EH (cell line): ENCODE measurements at places on chromosomes 11 and 22.

DNA sequence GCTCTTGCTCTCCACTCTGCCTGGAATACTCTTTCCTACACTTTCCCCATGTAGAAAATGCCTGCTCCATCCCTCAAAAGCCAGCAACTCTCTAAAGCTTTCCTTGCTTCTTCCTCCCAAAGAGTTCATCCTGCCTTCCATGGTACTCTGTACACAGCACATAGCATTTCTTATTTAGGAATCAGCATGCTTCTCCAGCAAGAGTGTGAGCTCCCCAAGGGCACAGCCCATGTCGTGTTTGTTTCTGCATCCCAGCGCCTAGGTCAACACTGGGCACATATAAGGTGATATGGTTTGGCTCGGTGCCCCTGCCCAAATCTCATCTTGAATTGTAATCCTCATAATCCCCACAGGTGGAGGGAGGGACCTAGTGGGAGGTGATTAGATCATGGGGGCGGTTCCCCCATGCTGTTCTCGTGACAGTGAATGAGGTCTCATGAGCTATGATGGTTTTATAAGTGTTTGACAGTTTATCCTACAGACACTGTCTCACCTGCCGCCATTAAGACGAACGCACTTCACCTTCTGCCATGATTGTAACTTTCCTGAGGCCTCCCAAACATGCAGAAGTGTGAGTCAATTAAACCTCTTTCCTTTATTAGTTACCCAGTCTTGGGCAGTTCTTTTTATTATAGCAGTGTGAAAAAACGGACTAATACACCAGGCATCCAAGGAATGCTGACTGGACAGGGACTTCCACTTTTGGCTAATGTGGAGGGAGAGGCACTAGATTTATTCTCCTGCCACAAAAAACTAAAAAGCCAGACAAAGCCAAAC, 8.2 kb downstream of the VPS37C start:
- peak; percentile 90 for DNase-seq

GRCh38 chr11:120188371-120188770, 22.5 kb upstream of the OAF start:
- DNase-seq: no peak

GRCh38 chr11:93368022-93368421, 37.5 kb downstream of the DEUP1 start:
- DNase-seq: no peak

GRCh38 chr11:116857936-116858335, 20.5 kb upstream of the APOA1 start:
- DNase-seq: peak; percentile 30

DNA sequence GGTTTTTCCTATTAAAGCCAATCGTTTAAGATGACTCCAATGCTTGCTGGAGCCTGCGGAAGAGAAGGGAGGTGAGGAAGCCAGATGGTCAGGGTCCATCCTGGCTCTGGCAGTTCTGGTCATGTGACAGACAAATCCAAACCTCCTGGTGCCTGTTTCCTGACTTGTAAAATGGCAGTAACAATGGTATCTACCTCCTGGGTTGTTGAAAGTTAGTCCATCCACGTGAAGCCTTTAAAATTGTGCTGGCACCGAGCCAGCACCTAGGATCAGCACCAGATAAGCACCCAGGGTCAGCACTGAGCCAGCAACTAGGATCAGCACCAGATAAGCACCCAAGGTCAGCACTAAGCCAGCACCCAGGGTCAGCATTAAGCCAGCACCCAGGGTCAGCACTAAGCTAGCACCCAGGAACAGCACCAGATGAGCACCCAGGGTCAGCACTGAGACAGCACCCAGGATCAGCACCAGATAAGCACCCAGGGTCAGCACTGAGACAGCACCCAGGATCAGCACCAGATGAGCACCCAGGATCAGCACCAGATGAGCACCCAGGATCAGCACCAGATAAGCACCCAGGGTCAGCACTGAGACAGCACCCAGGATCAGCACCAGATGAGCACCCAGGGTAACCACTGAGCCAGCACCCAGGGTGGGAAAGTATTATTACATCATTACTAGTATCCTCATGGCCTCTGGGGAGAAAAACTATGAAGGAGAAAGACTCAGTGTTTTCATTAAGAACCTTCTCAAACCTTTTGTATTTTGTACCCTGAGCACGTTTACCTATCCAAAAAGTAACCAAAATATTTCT, 17.2 kb downstream of the KIAA0930 start:
- DNase-seq: no peak

DNA sequence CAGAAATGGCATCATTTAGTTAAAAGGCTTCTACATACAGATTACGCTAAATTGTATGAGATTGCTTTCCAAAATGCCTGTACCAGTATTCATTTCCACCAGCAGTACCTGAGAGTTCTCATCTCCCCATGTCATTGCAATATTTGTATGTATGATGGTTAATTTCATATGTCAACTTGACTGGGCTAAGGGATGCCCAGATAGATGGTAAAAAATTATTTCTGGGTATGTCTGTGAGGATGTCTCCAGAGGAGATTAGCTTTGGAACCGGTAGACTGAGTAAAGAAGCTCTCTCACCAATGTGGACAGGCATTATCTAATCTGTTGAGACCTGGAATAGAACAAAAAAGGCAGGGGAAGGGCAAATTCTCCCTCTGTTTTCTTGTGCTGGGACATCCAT, 6.9 kb downstream of the ADM start:
- DNase-seq: no peak

DNA sequence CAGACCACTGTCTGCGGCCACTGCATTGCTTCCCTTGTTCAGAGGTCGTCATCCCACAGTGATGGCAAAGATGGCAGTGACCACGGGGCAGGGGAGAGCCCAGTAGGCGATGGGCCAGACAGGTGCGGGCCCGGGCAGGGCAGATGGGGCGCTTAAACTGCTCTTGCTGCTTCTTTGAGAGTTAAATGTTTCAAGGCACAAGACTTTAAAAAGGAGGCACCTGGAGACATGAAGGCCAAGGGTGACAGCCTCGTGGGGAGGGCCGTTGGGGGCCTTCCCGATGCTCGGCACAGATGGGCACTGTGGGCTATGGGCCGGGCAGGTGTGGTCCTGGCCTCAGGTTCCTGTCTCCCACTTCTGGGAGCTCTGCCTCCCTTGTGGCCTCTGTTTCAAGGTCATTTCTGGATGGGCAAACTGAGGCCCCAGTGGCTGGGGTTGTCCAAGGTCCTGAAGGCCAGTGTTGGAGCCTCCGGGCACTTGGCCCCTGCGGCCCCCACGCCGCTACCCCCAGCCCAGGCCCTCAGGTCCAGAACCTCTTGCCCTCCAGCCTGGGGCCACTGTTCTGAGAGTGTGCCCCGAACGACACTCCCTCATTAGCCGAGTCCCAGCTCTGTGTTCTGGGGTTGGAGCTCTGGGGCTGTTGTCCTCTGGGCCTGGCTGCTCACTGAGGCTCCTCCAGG, 16.9 kb upstream of the CCDC188 start:
- DNase-seq: no peak

DNA sequence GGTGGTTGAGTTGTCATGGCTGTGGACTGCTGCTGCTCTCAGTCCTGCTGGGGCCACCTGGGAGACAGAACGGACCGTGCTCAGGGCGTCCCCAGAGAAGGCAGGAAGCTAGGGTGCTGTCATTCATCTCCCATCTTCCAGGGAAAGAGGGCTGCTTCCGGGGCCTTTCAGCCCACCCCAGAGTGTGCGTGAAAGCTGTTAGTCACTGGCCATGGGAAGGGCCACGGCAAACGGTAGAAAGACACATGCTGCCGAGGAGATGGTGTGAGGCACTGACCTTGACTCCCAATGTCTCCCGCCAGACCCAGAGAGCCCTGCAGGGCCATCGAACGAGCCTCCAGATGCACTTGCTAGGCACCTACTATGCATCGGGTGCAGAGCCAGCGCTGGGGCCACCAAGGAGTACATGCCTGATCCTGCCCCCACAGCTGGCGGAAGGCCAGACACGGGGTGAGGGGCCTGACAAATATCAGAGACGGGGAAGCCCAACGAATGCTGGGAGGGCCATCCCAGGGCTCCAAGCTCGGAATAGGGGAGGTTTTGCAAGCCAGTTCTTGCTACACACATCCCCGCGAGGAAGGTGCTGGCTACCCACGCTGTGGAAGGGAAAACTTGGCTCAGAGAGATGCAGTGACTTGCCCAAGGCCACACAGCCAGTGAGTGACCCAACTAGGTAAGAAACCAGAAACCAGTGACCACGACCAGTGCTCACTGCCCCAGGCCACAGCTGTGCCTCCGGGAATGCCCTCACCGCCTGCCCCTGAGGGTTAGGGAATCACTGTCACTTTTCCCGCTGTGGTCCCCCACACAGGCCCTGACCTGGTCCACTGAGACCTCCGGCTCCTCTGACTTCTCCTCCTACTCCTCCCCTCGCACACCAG, 10.1 kb downstream of the RAC2 start:
- peak; percentile 17 for DNase-seq

DNA sequence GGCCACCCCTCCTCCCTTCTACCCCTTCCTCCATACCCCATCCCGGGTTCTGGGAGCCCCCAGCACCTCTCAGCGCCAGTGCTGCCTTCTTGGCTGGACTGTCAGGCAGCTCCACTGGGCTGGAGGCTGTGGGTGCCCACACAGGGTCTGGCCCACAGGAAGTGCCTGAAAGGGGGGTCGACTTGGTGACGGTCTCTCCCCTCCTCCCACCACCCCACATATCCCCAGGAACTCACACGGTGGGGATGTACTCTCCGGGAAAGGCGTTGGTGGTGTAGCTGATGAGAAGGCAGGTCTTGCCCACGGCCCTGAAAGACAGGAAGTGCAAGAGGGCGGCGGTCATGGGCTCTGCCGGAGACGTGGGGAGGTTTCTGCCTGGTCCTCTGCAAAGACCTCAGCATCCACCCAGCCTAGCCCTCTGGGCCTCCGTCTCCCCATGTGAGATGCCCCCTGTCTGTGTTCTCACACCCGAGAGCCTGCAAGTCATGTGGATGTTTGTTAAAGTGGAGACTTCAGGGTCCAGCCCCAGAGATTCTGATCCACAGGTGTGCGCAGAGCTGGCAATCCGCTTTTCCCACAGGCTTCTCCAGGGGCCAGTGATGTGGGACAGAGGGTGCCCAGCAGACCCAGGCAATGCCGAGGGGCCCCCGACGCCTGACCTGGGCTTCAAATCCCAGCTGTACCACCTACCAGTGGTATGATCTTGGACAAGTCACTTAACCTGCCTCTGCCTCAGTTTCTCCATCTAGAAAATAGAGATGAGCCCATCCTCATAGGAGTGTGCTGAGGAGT, 2.5 kb downstream of the RAC2 start:
- no peak for DNase-seq
